ENCODE measurements at places on chromosomes 1 and 21.

- DNase-seq, result no peak
These were observed 746 bp upstream of the POFUT2 start for GRCh38 chr21:45288441-45288841.

- DNase-seq, result no peak
These were observed 209.2 kb upstream of the PTGFR start for GRCh38 chr1:78281580-78281979.

DNA sequence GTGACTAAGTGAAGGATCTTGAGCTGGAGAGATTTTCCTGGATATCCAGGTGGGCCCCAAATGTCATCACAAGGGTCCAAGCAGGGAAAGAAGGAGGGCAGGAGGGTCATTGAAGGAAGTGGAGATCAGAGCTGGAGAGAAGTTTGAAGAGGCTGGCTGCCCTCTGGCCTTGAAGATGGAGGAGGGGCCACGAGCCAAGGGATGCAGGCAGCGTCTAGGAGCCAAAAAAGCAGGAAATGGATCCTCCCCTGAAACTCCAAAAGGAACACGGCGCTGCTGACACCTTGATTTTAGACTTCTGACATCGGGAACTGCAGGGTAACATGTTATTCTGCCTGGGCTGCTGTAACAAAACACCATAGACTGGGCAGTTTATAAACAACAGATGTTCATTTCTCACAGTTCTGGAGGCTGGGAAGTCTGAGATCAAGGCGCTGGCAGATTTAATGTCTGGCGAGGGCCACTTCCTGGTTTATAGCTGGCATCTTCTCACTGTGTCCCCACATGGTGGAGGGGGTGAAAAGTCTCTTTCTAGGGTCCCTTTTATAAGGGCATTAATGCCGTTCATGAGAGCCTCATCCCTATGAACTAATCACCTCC lies 28.8 kb upstream of the ZBTB21 start:
- DNase-seq, result no peak

DNA sequence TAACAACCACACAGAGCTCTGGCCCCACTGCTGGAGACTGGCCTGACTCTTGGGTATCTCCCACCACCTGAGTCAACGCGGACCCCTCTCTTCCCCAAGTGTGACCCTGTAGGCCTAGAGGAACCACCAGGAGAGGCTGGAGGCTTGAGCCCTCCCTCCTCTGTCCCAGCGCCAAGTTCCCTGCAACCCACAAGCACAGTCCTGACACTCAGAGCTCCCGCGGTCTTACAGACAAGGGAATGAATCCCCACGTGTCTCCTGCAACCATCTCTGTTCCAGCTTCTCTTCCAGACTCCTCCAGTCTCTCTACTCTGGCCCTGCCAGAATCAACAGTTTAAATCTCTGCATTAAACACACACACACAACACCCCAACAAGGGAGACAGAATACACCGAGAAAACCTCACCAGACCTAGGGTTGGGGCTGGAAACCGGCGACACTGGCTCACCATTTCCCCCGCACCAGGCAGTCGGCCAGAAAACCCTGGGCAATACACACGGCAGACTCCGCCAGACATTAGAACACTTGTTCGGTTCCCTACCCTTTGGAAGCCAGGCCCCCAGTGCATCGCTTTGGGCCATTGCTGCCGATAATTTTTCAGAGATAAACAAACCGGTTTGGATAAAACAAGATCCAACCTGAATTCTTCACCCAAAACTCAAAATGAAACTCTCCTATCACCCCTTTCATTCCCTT lies 21.7 kb downstream of the CASZ1 start:
- DNase-seq, result no peak

- no peak for DNase-seq
These were observed 2.4 kb upstream of the IKBKE start for GRCh38 chr1:206467915-206468314.

DNA sequence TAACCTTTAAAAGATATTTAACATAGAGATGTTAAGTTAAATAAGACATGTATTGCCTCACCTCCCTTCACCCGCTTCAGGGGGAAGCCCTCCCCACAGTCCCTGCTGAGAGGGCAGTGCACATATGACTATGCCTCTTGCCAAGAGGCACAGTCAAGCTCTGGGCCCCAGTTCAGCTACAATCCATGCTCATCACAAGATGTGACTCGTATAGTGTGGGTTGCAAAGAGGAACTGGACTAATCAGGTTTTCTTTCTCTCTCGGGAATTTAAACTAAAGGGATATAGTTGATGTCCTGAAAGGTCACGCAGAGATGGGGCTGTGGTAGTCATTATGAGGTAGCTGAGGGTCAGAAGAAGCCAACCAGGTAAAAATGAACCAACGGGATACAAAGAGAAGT lies 35.6 kb downstream of the LYST start:
- no peak for DNase-seq

GRCh38 chr1:19338323-19338762 lies 26.2 kb downstream of the SLC66A1 start:
- no peak for DNase-seq

- DNase-seq, result no peak
These were observed 106.5 kb downstream of the PLPP3 start for GRCh38 chr1:56472860-56473259.

GRCh38 chr1:95311014-95311413 lies 77.0 kb downstream of the RWDD3 start:
- DNase-seq, result no peak

- DNase-seq, result no peak
These were observed 19.7 kb downstream of the TP53BP2 start for GRCh38 chr1:223825767-223826748.

DNA sequence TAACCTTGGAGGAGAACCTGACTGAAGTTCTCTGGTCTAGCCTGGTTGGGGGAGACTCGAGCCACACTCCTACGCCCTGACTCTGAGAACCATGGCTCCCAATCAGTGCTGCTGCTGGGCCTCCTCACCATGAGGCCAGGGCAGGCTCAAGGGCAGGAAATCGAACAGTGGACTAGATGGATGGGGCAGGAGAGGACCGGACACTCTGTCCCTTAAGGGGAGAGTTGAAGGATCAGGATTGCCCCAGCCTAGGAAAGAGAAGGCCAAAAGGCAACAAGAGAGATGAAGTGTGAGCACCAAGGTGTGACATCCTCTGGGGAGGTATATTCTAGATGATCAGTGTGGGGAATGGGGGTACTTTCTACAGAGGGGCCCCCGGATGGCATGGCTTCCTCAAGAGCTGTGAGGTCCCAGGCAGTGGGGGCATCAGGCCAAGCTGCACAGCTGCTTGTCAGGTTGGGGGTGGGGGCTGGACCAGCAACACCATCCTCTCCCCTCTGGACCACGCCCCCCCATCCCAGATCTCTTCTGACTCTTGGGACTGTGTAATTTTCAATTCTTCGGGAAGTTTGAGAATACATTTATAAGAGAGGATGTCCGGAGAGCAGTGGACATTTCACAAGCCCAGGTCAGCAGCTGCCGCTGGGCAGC lies 34.0 kb downstream of the MX1 start:
- DNase-seq, result no peak

DNA sequence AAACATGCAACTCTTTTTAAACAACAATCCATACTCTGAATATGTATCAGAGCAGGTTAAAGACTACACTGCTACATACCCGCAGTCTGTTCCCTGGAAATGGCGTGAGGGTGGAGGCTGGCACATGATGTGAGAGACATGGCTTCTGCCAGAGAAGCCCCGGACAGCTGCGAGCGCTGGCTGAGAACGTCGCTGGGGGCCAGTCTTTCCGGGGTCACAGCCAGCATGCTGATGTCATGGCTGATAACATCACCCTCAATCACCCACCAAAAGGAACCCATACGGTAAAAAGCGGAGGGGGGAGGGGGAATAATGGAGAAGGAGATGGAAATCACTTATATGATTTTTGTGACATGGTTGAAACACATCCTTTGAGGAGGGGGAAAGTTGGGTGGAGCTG lies 29.1 kb downstream of the C1orf198 start:
- no peak for DNase-seq

GRCh38 chr1:107100331-107100984 lies 40.4 kb upstream of the NTNG1 start:
- no peak for DNase-seq

GRCh38 chr1:112850034-112850757 lies 105.8 kb downstream of the SLC16A1 start:
- no peak for DNase-seq

DNA sequence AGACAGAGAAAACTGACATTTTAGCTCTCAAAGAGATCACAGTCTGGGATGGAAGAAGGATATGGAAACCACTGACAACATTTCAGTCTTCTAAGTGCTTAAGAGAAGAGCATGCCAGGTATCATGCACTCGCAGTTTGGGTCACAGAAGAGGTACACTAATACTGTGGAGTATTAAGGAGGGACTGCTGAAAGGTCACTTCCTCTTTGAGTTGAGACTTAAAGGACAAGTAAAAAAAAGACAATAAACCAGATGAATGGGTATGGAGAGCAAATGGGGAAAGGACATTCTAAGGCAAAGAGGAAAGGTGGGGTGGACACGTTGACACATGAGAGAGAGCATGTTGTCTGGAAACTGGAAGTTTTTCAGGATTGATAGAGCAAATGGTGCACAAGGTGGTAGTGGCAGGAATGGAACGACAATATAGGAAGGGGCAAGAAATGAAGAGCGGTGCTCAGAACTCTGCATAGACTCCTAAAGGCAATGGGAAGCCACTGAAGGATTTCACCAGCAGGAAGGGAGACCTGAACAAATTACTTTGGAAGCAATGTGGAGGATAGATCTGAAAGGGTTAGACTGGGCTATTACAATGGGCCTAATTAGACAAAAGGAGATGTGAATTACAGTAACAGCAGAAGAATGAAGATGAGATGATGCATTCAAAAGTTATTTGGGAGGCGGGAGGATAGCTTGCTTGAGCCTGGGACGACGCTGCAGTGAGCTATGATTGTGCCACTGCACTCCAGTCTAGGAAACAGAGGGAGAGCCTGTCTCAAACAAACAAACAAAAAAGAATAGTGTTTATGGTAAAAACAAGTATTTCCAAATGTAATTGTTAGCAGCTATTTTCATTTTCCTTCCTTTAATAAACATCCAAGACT lies 11.1 kb downstream of the DIPK1A start:
- DNase-seq, result no peak

DNA sequence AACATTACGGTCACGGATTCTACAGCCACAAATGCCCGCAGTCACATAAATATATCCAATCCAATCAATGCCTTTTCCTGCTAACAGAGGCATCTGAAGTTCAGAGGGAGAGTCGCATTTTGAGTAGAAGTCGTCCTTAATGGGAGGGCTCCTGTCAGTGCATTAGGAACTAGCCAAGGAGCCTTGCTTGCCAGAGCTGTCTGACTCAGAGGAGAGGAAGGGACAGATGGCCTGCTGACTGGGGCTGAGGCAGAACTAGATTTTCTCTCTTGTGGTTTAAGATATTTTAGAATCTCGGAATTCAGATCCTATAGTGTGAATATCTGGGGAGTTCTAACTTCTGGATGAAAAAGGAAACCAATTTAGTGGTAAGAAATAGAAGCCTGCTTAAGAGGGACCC lies 10.6 kb downstream of the XKR8 start:
- DNase-seq, result no peak

GRCh38 chr1:166152978-166153377 lies 13.8 kb downstream of the FAM78B start:
- no peak for DNase-seq

GRCh38 chr1:43354936-43355335 lies 3.8 kb upstream of the CDC20 start:
- DNase-seq, result no peak
